Renal cortical epithelial cell (primary cell): ENCODE measurements at places on chromosomes 2 and 18. TPM values are rescaled to one million over a fixed set of nuclear protein-coding genes. Genes with fewer than 3 reads are reported as not detected.

DNA sequence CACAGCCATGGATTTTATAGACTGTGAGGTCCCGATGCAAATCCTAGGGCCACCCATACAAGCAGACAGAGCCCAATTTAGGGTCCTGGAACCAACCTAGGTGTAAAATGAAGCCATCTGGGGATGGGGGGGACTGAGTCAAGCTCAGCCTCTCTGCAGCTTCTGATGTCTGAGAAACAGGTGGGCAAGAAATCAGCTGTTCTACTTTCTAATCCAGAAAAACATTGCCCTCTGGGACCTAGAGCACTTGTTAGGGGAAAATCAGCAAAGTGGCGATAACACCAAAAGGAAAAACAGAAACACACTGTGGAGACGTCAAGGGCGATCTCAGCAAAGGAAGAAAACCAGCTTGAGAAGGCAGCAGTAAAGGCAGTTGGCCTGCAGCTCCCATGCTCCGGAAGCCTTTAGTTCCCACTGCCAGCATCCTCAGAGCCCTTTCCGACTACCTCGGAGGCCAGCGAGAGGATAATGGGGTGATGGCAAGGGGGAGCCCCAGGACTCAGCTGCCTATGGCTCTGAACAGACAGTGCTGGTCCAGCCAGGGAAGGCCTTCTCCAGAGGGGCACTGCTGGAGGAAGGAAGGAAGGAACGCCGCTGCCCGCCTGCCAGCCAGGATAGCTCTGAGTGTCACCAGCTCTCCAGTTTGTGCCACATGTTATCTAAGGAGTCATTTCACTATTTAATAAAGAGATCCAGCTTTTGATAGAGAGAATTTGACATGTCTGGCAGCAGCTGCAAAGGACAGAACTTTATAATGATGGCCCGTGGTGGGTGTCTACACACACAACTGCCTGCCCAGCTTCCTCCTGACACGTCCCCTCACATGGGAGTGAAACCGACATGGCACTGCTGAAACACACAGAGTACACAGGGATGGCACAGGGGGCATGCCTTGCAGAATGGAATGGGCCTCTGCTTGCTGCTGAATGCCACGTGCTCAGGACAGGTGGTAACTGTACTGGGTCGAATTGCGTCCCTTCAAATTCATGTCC is 37.7 kb downstream of the HS1BP3 start:
- no peak for DNase-seq

DNA sequence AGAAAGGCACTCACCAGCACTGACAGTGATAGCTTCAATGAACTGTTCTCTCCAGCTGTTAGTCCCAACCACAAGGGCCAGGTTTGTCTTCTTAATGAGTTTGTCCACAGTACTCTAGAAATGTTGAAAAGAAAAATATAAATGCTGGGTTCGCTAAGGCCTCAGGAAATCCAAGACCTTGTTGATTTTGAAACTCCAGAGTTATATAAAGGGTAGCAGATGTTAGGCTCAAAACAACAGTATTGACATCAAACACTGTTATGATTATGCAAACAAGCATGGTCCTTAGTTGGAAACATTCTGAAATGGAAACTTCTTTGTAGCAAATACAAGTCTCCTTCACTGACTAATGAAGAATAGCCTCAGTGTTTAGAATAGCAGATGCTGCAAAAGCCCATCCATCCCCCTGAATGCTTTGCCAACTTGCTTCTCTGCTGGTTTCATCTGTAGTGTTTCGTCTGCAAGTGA is 291.1 kb downstream of the SLC8A1 start:
- no peak for DNase-seq

- no peak for DNase-seq
These were observed 8.2 kb downstream of the CNOT9 start for GRCh38 chr2:218576854-218577253.

GRCh38 chr2:215531284-215531683 is 95.4 kb upstream of the FN1 start:
- DNase-seq = no peak

GRCh38 chr18:57544936-57545660 is 41.4 kb downstream of the FECH start:
- no peak for DNase-seq

DNA sequence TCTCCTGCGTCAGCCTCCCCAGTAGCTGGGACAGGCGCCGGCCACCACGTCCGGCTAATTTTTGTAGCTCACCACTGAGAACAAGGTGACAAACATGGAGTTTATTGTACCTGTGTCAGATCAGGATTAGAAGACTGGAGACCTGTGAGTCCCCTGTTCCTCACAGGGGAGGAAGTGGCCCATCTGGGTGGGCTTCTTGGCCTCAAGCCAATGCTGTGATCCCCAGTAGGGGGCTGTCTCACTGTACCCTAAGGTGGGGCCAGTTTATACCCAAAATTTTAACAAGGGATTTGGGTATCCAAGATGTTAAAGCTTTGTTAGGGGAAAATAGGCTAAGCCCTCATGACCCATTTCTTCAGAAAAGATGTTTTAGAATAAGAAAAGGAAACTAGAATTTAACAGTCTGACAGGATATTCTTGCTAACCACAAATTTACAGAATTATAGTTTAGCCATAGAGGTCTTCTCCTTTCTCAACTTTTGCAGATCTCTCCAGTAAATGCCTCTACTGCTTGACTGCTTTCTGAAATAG is 16.3 kb downstream of the PCBP1 start:
- DNase-seq = no peak

DNA sequence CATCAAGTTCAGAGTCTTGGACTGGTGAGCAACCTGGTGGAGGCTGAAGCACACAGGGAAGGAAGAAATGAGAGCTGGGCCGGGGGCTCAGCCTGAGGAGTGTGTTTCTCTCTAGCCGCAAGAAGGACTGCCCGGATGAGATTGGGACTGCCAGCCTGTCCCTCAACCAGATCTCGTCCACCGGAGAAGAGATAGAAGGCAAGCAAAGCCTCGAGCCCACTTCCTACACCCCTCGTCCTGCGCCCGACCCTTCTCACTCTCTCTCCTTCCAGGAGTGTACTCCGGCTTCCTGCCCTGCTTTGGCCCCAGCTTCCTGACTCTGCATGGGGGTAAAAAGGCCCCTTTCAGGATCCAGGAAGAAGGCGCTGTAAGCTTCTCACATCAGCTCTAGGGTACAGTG is 26.2 kb downstream of the FER1L5 start:
- DNase-seq = no peak

GRCh38 chr18:40250236-40250635 is 1704.8 kb upstream of the PIK3C3 start:
- DNase-seq = no peak

DNA sequence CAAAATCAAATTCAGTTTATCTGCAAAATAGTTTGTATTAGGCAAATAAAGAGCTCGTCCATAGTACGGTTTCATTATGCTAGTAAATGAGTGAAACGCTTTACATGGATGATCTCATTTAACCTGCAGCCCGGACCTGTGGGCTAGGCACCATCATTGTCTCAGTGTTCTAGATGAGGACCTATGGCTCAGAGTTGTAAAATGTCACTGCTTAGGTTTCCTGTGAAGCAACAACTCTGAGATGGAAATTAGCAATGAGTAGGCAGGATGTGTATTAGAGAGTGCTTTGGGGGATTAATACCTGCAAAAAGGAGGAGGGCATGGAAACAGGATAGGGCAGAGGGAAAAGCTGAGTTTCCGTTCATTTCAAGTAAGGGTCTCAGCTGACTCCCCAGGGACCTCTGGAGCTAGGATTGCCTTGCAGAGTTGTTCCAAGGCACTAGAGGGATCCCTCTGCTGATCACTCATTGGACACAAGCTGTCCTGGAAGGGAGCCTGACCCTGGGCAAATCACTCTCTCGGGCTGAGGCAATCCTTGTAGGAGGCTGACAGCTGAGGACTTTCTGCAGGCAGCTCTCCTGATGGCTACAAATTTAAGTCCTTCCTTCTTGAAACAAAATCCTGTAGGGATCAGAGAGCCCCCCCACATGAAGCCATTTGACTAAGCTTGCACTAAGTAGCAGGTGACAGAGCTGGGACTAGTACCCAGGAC is 58.8 kb upstream of the SIX2 start:
- peak; percentile 14 for DNase-seq

GRCh38 chr2:25259737-25260124 is 82.0 kb downstream of the DNMT3A start:
- DNase-seq = no peak

DNA sequence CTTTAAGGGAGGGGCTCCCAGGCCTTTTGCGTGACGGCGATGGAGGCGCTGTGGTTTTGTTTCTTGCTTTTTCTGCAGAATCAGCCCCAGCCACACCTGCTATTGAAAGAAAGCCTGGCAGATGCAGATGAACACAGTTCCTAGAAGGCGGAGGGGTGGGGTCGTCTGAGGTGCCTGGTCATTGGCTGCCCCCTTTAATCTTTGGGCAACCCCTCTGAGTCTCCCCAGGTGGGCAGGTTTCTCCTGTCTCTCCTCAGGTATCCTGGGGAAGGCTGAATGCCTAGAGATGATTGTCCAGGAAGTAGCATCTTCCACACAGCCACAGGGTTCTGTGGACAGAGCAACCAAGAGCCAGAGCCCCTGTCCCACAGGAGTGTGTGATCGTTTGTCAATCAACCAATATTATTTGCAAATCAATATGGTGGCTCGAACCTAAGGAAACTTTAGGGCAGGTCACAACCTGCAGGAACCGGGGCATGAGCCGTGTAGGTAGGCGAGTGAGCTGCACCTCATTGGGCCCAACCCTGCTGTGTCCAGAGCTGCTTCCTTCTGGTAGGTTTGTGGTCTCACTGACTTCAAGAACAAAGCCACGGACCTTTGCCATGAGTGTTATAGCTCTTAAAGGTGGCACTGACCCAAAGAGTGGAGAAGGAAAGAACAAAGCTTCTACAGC is 104.3 kb downstream of the NDUFA10 start:
- DNase-seq = no peak

GRCh38 chr2:75333646-75334045 is 134.3 kb upstream of the TACR1 start:
- DNase-seq = no peak

GRCh38 chr2:67616749-67617148 is 219.6 kb downstream of the ETAA1 start:
- DNase-seq = no peak

The CHRNG gene
- total RNA-seq = not detected in 2 replicates

The DAW1 gene
- 1.5 and 14.1 TPM in 2 replicates for total RNA-seq

The WDR35 gene
- total RNA-seq = 14.6 and 38.4 TPM in 2 replicates

The ERBB4 gene
- 1.9 and 40.7 TPM in 2 replicates for total RNA-seq

The ONECUT2 gene
- total RNA-seq = under 0.01 and 0.80 TPM in 2 replicates
